Activated CD4-positive, alpha-beta T cell treated with anti-CD3 and anti-CD28 coated beads, Interleukin-2, Interleukin-6, amounts not matched to agents 100 ng/mL and 50 ng/mL, durations not matched to agents 16 hours and 8 hours (primary cell): ENCODE measurements at places on chromosomes 3 and 15.

- peak; percentile 28 for DNase-seq
Observed at GRCh38 chr3:49841126-49841696, 15.2 kb downstream of the TRAIP start.

DNA sequence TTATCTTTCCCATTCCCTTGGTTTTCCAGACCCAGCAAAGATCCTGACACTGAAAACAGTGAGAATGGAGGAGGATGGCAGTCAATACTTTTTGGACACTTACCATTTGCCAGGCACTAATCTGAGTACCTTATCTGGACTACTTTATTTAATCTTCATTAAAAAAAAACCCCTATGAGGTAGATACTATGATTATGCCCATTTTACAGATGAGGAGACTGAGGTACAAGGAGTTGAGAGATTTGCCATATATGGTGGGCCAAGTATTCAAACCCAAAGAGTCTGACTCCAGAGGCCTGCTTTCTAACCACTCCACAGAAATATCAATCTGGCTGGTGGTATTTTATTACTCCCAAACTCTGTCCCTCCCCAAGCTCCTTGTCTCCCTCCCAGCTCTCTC lies 19.6 kb downstream of the HCN4 start:
- DNase-seq, result no peak

DNA sequence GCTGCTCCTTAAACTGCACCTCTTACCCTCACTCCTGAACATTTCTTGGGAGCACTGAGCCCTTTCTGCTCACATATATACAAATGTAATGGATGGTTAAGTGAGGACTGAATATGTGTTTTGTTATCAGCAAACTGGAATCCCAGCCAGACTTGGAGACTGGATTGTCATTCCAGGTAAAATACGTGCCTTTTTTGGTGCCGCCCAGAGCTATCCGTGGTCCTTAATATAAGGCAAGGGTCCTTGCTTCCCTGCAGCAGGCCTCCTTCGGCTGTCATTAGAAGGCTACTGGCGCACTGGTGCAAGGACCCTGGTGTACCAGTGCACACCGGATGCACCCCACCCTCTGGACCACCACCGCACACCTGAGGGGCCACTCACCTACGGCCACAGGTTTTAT lies 1.1 kb upstream of the GABRB3 start:
- DNase-seq, result no peak

- DNase-seq, result no peak
Observed at GRCh38 chr3:137765310-137766033, 1.4 kb downstream of the SOX14 start.

DNA sequence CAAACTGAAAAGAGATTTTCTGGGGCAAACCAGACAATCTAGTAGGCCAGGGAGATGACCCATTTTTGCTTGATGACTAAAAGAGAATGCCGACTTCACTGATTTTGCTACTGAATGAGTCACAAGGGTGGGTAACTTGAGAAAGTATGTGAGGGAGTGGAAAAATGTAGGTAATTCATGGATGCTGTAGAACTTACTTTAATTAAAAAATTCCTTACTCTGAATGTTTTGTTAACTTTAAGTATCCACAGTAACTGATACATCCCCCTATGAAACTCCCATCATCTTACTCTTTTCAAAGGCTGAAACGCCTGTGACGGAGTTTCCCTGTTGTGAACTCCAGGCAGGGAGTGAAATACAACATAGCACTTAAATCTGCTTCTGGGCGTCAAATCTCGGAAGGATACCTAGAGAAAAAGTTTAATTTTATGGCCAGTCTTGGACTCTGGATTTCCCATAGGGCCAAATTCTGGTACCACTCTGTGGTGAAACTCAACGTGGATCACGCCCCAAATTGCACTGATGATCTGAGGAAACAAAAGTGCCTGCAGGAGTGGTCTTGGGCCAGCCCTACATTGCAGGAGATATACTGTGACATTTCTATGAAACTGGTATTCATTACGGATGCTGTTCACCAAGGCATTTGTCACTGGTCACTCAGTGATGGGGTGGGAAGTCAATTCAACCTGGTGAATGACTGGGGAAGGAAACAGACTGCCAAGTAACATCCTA lies 24.0 kb downstream of the GOLIM4 start:
- DNase-seq, result peak; percentile 32

- no peak for DNase-seq
Observed at GRCh38 chr3:54986294-54986693, 58.4 kb upstream of the LRTM1 start.

DNA sequence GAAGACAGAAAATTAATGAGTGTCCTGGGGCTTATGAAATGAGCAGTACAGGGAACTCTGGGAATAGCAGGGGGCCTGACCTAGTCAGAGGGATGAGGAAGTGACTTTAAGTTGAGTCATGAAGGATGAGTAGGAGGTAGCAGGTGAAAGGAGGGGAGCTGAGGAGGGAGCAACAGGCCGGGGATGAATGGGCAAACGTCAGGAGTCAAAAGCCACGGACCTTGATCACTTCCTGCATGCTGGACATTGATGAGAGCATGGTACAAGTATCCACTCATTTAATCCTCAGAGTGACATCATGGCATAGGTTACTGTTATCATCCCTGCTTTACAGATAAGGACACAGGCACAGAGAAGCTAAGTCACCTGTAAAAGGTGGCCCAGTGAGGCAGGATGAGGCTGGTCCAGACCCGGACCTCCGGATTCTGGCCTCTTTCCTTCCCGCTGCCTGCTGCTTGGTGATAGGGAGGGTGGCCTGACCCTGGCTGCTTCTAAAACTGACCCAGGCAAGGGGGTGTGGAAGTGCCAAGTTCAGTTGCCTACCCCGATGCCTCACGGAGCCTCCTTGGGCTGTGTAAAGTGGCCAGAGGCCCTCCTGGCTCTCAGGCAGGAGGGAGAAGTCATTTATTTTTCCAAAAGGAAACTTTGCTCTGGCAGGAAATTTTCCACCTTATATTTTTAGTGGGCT lies 7.6 kb downstream of the CORO2B start:
- DNase-seq, result no peak

DNA sequence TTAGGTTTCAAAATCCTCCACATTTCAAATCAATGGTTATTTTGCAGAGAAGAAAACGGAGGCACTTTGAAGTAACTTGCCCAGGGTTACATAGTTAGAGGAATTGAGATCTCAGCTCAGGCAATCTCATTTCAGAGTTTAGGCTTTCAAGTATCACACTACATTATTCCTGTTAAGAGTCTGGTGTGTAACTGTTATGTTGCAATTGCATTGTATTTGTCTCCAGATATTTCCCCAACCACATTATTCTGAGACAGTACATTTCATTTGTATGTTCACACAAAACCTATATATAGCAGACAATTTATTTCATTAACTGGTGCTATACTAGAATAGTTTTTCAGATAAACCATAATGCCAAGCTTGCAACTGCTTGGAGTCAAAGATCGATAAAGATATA lies 154.2 kb upstream of the TSPAN3 start:
- no peak for DNase-seq

GRCh38 chr15:77545058-77545457 lies 87.7 kb downstream of the LINGO1 start:
- no peak for DNase-seq

DNA sequence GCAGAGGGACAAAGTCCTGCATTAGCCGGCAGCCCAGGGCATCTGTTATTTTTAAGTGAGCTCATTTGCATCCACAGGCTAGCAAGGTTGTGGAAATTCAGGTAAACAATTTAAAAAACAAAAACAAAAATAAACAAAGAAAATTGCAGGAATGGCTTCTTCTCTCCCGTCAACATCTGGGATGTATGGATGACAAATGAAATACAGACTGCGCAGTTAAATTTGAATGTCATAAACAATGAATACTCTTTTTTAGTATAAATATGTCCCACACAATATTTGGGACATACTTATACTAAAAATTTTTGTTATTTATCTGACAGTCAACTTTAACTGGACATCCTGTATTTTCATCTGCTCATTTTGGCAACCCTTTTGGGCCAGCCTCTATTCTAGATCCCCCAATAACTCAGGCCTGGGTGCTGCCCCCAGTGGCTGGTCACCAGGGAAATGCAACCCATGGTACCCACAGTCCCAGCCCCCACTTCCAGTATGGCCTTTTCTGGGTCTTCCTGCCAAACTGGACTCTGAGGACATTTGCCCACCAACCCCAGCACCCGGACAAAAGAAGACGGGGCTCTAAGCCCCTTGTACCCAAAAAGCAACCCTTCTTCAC lies 12.7 kb downstream of the GRM2 start:
- DNase-seq, result no peak

DNA sequence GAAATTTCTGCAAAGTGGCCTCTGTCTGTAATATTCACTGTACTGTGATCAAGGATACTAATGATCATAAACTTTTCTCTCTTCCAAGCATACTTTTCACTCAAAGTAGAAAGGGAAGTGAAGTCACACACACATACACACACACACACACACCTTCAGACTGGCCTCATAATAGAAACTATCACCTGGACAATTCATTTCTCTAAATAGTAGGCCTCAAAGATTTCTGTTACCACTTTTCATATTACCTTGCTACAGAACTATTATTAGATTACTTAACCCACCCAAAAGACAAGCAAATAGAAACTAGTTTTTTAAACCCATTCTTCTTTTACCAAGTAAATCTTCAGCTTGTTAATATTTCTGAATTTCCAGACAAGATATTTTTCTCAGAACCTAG lies 12.2 kb downstream of the CPB1 start:
- no peak for DNase-seq

GRCh38 chr15:74185710-74186348 lies 12.3 kb downstream of the ISLR start:
- DNase-seq, result no peak

- DNase-seq, result peak; percentile 11
Observed at GRCh38 chr3:142857056-142857455, 31.8 kb downstream of the PCOLCE2 start.

- DNase-seq, result no peak
Observed at GRCh38 chr3:148729476-148730055, 31.9 kb downstream of the AGTR1 start.

- no peak for DNase-seq
Observed at GRCh38 chr3:109874896-109875708, 537.8 kb upstream of the DPPA4 start.

DNA sequence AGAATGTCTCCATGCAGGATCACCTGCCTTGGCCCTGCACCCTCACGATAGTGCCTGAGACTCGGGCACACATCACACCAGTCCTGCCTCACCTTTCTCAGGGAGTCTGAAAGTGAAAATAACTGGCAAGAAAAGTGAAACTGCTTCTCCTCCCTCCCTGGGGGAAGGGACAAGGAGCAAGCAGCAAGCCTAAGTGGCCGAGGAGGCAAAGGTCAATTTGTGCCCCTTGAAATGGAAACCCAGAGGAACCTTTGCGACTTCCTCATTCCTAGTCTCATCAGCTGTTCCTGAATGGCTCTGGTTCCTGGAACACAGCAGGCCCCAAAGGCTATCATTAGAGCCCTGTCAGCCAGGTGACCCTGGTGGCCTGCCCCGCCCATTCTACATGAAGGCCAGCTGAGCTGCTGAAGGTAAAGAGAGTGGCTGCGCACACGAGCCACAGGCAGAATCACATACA lies 28.0 kb upstream of the SLCO2A1 start:
- no peak for DNase-seq

GRCh38 chr3:16079519-16079918 lies 95.0 kb upstream of the GALNT15 start:
- DNase-seq, result no peak

GRCh38 chr3:174346571-174346970 lies 512.6 kb upstream of the NAALADL2 start:
- no peak for DNase-seq

DNA sequence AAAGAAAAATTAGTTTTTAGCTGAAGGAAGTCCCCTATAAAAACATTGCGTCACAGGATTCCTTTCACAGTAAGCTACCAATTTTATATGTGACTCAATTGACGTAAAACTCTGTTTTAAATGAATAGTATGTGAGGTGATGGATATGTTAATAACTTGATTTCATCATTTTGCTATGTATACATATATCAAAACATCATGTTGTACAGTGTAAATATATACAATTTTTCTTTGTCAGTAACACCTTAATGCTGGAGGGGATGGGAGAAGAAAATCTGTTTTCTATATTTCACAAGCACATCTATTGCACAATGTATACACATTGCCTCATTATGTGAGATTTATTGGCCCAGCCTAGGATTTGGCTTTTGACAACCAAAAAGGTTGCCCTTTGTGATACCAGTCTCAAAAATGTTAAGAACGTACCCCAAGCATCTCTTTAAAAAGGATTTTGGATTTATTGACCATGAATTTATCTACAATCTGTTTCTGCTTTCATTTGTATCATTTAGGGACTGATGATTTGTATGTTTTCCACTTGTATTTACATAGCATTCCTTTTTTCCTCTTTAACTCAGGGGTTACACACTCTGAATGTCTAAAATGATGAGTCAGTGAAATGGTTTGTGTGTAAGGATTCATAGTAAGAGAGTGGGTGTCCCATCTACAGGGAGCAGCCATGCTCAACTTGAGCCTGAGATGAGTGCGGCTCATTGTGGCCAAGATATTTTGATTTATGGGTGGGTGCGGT lies 62.6 kb downstream of the CRTC3 start:
- DNase-seq, result no peak

- no peak for DNase-seq
Observed at GRCh38 chr3:175518459-175518858, 659.3 kb downstream of the NAALADL2 start.

- no peak for DNase-seq
Observed at GRCh38 chr3:129425213-129425612, 3.2 kb downstream of the EFCAB12 start.

DNA sequence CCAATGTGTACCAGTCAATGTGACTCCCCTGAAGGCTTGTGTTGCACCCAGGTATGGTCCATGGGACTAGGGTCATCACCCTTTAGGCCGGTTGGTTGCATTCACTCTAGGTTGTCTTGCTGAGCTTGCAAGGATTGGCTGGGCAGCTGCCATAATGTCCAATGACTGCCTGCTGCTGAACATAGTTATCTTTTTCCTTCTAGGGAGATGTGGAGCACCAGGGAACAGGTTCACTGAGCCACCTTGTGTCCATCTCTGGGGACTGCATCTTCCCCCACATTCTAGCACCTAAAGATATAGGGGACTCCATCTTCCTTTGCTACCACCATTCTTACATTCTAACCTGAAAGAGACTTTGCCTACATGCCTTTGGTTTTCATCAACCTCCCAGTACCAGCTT lies 580.4 kb upstream of the TBL1XR1 start:
- peak; percentile 55 for DNase-seq

GRCh38 chr3:54999159-54999558 lies 71.3 kb upstream of the LRTM1 start:
- DNase-seq, result peak; percentile 0
